ENCODE measurements at places on chromosomes 5 and 9. TPM values are rescaled to one million over a fixed set of nuclear protein-coding genes. Genes with fewer than 3 reads are reported as not detected.

DNA sequence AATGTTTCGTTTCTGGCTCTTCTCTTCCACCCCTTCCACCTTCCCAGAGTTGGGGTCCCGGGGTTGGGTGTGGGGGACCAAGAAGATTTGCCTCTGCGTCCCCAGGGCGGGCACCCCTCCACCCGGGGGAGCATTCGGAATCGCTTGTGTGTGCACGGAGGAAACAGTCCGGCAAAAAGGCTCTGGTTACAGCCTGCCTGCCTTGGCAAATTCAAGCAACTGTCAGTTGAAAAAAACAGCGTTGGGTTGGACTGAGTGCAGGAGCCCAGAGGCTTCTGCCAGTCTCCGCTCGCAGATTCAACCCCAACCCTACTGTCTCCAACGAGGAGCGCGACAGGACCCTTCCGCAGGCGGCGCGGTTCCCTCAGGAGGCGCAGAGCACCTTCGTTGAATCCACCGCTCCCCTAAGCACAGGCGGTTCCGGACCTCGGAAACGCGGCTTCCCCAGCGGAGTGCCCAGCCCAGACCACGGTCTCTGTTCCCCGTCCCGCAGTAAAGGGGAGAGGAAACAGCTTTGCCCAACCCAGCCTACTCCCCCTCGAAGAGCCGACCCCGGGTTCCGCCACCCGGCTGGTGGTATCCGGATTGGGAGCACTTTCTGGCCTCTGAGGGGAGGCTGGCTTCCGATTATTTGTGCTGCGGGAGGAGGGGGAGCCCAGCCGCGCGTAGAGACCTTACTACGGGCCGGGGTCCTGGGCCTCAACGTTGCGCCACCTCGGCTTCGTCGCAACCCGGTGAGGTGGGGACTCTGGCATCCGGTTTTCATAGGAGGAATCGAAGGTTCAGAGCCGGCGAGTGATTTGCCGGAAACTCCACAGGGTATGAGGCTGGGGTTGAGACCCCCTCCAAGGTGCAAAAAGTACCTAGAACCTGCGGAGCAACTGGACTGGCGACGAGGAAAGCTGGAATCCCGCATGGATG lies 9.6 kb downstream of the LHX6 start:
- no peak for ATAC-seq

The LSM11 gene
- 2.0 TPM for total RNA-seq

GRCh38 chr5:10319202-10319851 lies 11.6 kb upstream of the CMBL start:
- ATAC-seq = no peak

GRCh38 chr9:37415011-37415719 lies 7.3 kb upstream of the GRHPR start:
- peak; percentile 71 for ATAC-seq

DNA sequence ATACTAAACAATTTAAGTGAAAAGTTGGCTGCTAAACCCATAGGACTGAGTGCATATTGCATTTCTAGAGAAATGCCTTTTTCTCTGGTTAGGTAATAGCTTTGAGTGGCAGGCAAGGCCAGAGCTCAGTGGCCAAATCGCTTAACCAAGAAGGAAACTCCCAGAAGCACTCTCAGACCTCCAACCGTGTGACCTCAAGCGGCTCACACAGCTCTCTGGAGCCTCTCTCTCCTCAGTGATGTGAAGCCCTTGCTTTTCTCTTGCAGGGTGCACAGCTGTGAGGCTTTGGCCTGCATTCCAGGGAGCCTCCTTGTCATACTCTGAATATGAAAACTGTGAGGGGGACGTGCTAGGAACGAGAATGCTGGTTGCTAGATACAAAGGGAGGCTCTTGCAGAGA lies 106.7 kb downstream of the INSYN2B start:
- ATAC-seq = no peak

DNA sequence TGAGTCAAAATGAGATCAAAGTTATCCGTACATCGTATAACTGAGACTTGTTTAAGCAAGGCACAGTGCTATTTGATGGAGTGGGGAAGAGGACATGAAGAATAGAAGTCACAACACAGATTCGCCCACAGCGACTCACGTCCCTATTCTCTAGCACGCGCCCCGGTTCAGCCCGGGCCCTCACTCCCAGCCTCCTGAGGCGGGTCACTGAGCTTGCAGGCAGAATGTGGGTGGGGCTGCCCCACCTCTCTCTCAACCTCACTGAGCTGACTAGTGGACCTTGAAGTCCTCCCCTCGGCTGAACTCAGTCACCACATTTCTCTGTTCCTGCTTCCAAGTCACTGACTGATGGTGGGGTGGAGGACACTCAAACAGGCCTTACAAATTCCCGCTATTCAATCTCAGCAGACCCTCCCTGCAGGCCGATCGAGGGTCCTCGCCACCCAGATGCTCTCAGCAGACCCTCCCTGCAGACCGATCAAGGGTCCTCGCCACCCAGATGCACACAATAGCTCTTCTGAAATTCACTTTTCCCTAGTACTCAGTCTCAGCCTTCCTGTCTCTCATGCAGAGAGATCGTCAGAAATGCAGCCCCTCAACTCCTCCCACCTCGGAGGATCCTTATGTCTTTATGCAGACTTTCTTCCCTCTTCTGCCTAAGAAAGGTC lies 12.9 kb downstream of the GLDC start:
- ATAC-seq = peak; percentile 71

DNA sequence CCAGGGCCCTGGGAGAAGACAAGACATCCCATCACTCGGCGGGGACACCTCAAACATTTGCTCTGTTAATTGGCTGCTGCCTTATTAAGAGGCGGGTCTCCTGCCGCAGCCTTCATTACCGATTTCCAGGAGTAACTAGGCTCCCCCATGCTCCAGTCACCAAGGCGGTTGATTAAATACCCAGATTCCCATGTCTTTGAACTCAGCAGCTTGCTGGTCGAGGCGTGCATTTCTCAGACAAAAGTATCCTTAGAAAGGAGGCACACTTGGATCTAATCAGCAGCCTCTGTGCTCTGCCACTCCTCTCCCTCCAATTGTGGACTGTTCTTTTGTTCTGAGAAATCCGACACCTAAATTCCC lies 228.8 kb downstream of the FSTL4 start:
- no peak for ATAC-seq

- ATAC-seq = no peak
Observed at GRCh38 chr5:127014573-127014972, 15.8 kb downstream of the MARCHF3 start.

GRCh38 chr5:10933121-10933520 lies 172.1 kb upstream of the DAP start:
- ATAC-seq = no peak

The SPATA31C1 gene
- not detected for total RNA-seq

All from esophagus mucosa (tissue), 1 donor.